Stimulated activated CD8-positive, alpha-beta memory T cell treated with anti-CD3 and anti-CD28 coated beads, Interleukin-15, amount 100 ng/mL, for 48 hours (primary cell): ENCODE measurements at places on chromosomes 16 and 17.
A peak's percentile ranks its signal among the peaks of the same experiment; 100 is the strongest.

DNA sequence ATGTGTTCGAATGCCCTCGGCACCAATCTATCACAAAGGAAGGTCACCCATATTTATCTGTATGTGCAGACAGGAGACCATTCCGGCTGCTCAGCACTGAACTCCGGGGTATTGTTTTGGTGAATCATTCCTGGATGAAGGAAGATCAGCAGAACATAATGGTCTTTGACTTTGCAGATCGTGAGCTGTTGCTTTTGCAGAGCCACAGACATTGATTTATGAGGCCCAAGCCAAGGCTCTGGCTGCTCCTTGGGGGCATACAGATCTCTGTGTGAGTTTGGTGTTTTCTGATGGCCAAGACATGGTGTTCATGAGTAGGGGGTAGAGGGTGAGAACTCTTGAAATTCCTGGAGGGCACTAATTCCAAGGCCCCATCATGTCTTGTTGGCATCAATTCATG lies 458.8 kb upstream of the HSBP1 start:
- DNase-seq, result no peak

DNA sequence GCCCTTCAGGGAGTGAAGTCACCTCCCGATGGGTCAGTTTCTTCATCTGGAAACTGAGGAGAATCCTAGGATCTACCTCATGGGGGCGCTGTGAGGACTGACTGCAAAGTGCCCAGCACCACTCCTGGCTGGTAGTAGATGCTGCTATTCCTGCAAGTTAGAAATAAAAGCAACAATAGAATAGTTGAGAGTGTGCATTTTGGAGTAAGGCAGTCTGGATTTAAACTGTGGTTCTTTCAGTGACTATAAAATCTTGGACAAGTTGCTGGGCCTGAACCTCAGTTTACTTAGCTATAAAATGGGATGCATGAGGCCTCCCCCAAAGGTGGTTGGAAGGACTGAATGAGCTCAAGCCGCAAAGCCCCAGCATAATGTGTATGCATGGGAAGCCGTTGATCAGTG lies 70.6 kb downstream of the CYB5B start:
- peak; percentile 25 for DNase-seq

- DNase-seq, result peak; percentile 34
These were observed 3.4 kb downstream of the STH start for GRCh38 chr17:46002311-46002972.

GRCh38 chr17:45902892-45903346 lies 8.6 kb downstream of the MAPT start:
- DNase-seq, result no peak

- peak; percentile 14 for DNase-seq
These were observed 205.2 kb downstream of the RAB11FIP4 start for GRCh38 chr17:31596382-31597323.

- no peak for DNase-seq
These were observed 20.0 kb upstream of the FOXJ1 start for GRCh38 chr17:76160896-76161528.

GRCh38 chr16:63363738-63364137 lies 1327.5 kb upstream of the CDH8 start:
- no peak for DNase-seq
